DMS79 (cell line): ENCODE measurements at places on chromosomes 4 and X.

GRCh38 chr4:119795986-119796578 is 167.5 kb upstream of the PDE5A start:
- no peak for DNase-seq

DNA sequence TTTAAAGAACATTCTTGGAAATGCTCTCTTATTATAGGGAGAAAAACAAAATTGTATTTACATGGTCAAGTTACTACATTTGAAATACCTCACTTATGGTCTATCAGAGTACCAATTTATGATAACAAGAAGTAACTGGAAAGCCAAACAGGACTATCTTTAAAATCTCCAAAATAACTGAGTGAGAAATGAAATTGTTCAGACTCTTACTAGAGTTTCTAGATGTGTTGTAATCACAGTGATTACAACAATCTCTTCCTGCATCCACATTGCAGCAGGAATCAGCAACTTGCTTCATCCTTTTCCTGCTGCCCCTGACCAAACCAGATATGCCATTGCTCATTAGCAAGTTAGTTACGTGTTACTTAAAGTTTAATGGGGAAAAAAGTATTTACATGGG is 245.2 kb upstream of the SMIM31 start:
- DNase-seq = no peak

- DNase-seq = no peak
Measured at GRCh38 chr4:54741202-54741601, 83.4 kb downstream of the KIT start.

- DNase-seq = no peak
Measured at GRCh38 chrX:153456161-153456560, 10.3 kb upstream of the TREX2 start.

DNA sequence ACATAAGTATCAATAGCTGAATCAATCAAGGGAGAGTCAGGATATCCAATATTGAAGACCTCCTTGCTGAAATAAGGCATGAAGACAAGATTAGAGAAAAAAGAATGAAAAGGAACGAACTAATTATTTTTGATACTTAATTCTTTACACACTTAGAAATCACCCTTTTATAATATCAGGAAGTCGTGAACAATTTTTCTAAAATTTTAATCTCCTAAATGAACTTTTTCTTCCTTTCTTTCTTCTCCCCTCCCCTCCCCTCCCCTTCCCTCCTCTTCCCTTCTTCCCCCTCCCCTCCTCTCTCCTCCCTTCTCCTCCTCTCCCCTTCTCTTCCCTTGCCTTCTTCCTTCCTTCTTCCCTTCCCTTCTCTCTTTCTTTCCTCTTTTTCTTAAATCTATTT is 872.1 kb upstream of the PCDH10 start:
- DNase-seq = no peak

GRCh38 chr4:104272966-104273365 is 221.7 kb downstream of the CXXC4 start:
- DNase-seq = no peak

DNA sequence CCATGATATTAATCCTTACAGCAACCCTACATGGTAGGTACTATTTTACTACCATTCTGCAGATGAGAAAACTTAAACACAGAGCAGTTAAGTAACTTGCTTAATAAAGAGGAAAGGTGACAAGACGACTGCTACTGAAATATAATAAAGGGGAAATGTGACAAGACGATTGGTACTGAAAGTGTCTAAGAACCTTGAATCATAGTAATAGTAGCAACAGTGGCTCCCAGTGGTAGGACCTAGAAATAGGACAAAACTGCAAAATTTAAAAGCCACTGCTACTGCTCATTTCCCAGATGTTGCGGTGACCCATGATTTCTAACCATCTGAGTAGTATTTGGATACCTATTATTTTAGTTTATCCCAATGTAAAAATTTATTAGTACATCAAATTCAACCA is 89.5 kb downstream of the TASL start:
- DNase-seq = no peak

GRCh38 chrX:121128925-121129877 is 81.8 kb downstream of the GLUD2 start:
- DNase-seq = no peak

- no peak for DNase-seq
Measured at GRCh38 chrX:133579631-133580030, 164.3 kb upstream of the GPC4 start.

DNA sequence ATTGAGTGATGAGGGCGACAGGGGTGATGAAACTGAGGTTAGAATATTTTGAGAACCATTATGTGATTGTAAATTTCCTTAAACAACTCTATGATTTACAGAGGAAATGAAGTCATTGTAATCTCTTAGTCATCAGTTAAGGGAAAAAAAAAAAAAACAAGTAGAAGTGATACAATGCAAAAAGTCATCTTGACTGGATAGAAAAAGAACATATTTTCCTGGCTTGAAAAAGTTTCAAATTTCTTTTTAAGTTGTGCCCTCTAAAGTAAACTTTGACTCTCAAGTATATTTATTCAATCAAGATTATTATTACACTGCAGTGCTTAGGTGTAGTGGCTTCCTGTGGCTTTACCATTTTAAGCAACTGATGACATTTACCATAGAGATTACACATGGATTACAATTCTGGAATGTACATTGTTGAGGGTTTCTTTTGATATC is 40.6 kb downstream of the GABRB1 start:
- DNase-seq = no peak

GRCh38 chr4:130336585-130337217 is 1240.7 kb downstream of the C4orf33 start:
- DNase-seq = no peak

DNA sequence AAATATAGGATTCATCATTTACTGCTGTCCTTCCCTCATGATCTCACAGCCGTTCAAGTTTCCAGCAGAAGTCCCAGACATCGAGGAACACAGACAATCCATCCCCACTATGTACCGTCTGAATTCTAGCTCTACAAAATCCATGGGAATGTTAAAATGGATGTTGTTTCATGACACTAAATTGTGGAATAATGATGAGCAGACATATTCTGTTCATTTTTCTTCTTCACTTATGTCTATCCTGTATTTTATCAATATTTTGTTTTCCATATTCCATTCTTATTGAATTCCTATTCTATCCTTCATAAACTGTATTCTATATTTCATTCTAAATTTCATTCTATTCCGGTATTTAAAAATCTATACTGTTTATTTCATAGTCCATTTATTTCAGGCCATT is 71.8 kb downstream of the NUDT10 start:
- no peak for DNase-seq

- DNase-seq = no peak
Measured at GRCh38 chrX:9341291-9342201, 123.3 kb upstream of the TBL1X start.

DNA sequence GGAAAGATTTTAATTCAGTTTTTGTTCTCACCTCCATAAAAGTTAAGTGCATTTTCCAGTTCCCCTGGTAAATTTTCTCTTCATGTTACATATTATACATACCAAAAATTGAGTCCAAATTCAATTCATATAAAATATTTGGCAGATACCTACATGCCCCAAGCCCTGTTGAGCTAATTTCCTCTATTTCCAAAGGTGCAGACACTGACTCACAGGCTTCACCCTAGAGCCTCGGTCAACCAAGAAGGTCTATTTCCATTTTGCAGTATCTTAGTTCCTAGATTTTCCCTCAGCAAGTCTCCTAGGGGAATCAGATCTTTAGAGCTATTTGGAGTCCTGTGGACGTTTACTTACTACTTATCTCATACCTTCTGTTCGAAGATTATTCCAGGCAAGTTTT is 174.4 kb downstream of the TSPAN5 start:
- no peak for DNase-seq

DNA sequence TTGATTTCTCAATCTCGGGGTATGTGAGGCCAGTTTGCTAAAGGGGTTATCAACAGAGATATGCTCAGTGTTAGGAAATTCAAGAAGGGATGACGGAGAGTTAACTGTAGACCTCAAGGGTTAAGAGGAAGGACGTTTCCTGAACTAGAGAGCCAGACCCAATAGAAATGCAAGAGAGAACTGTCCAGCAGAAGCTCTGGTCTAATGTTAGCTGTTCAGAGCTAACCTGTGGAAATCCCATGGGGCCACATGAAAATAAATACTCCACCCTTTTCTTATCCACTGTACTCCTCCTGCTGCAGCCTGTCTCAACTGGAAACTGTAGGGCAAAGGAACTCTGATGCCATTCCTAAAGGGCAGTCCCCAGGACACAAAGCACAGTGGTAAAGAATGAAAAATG is 274.3 kb downstream of the DMD start:
- no peak for DNase-seq

- DNase-seq = no peak
Measured at GRCh38 chrX:110734894-110735541, 60.6 kb downstream of the CHRDL1 start.

DNA sequence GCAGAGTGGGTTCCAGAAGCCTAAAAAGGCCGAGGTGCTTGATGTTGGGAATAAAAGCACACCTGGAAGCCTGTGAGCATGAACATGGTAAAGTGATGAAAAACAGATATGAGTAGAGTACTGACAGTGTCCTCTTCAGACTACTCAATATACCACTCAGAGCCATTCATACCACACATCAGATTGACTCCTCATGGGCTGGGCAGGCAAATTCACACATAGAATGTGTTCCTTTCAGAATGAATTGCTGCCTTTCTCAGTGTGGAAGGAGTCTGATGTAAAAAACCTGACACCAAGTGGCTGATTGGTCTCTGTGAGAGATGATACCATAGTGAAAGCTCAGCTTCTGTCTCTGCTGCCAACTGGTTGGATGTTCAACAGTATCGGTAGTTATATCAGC is 442.7 kb downstream of the RAPGEF2 start:
- DNase-seq = no peak

DNA sequence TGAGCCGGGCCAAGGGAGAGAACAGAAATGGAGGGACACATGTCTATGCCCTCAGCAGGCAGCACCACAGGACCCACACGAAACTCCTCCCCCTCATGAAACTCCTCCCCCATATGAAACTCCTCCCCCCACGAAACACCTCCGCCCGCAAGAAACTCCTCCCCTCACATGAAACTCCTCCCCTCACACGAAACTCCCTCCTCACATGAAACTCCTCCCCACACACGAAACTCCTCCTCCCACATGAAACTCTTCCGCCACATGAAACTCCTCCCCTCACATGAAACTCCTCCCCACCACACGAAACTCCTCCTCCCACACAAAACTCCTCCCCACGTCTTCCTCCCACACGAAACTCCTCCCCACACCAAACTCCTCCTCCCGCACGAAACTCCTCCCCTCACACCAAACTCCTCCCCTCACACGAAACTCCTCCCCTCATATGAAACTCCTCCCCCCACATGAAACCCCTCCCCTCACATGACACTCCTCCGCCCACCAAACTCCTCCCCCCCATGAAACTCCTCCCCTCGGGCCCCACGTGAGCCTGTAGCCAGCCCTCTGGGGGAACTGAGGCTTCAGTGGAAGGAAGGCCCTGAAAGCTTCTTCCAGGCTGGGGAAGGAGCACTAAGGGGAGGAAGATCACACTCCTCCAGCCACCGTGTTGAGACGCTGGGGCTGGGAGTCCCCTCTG is 15.2 kb downstream of the ADRA2C start:
- DNase-seq = no peak
